Fibroblast of the aortic adventitia (primary cell): ENCODE measurements at places on chromosomes 13 and 19. TPM values are rescaled to one million over a fixed set of nuclear protein-coding genes. Genes with fewer than 3 reads are reported as not detected.

Gene ZNF790
- 7.4 and 13.2 TPM in 2 replicates for total RNA-seq

Gene RNF17
- total RNA-seq, result not detected in 2 replicates

Gene TNFRSF19
- 0.08 and 7.3 TPM in 2 replicates for total RNA-seq

Gene LGI4
- 0.09 and 3.7 TPM in 2 replicates for total RNA-seq

Gene ZNF541
- total RNA-seq, result 0.27 and 0.41 TPM in 2 replicates

Gene PCDH20
- 0.36 TPM in 1 of 2 replicates, not detected in the other for total RNA-seq

Gene OR10H1
- total RNA-seq, result not detected in 2 replicates

Gene SH2D3A
- not detected in 2 replicates for total RNA-seq

Gene PDE4C
- total RNA-seq, result not detected in 2 replicates

Gene MVB12A
- 44.7 and 47.5 TPM in 2 replicates for total RNA-seq

Gene TMEM86B
- total RNA-seq, result 1.7 and 1.8 TPM in 2 replicates

Gene CAPS
- 3.5 and 8.5 TPM in 2 replicates for total RNA-seq

Gene EDNRB
- 1.3 and 23.3 TPM in 2 replicates for total RNA-seq

Gene KLK10
- 0.27 TPM in 1 of 2 replicates, not detected in the other for total RNA-seq

Gene KIR2DL1
- not detected in 2 replicates for total RNA-seq

Gene CFAP97D2
- not detected in 2 replicates for total RNA-seq

Gene CBLC
- total RNA-seq, result not detected in 2 replicates

Gene NDFIP2
- total RNA-seq, result 10.3 and 41.0 TPM in 2 replicates

Gene MATK
- not detected in 2 replicates for total RNA-seq

Gene FLT3LG
- total RNA-seq, result 3.7 and 5.4 TPM in 2 replicates

Gene ELAVL3
- 0.45 TPM in 1 of 2 replicates, not detected in the other for total RNA-seq

Gene C19orf73
- 0.41 and 0.54 TPM in 2 replicates for total RNA-seq
